Hematopoietic multipotent progenitor cell treated with erythropoietin and hydrocortisone succinate and interleukin-3 and kit ligand, for 8 days (in vitro differentiated cells): ENCODE measurements at places on chromosomes 1 and 21.
A peak's percentile ranks its signal among the peaks of the same experiment; 100 is the strongest.

DNA sequence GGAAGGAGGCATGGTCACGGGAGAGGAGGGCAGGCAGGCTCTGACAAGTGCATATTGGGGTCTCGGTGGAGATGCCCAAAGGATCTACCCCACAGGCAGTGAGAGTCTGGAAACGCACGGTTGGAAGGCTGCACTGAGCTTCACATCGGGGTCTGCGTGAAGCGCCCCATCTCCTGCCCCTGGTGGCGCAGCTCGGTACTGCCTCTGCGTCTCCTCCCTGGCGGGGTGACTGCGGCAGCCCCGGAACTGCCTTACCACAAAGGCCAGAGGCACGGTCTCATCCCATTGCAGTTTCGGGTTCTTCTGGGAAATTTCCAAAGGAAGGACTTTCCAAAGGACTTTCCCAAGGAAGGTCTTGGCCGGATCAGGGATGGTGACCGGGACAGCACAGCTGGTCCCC is 69.2 kb upstream of the AJAP1 start:
- DNase-seq = peak; percentile 49

- peak; percentile 91 for DNase-seq
These were observed at the start of gene ACOT11 for GRCh38 chr1:54547601-54548388. Gene ACOT11 (plus strand): TSS chr1:54548228. CDS start chr1:54548310, 82 bp downstream.

DNA sequence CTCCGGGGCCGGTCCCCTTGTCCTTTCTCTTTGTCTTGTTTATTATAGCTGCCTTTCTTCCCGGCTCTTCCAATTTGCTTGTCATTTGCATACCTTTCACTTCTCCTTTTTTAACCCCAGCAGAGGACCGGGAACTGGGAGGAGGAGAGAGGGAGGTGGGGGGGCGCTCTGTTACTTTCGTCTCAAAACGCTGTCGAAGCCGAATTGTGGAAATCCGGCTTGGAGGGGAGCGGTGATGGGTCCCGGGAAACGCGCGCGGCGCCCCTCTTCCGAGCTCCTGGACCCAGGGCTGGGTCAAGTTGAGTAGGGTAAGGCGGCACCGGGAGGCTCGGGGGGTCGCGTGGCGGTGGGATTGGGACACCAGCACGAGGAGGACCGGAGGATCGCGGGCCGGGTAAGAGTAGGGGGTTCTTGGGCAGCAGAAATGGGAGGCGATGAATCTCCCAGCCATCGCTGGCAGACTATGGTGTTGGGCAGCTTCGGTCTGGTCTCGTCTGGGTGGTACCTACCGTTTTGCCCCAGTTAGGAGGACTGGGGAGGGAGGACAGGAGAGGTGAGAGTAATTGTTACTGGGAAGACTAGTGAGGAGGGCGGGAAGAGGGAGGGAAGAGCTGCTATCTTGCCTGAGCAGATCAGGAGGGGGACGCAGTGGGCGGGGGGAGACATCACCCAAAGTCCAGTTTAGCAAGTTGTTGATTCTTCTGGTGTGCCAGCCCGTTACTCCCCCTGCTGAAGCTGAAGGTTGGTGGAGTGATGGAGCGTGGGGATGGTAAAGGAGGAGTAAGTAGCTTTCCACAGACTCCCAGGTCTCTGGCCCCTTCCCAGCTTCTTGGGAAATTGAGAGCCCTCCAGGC is 1.5 kb downstream of the PROX1 start:
- no peak for DNase-seq

DNA sequence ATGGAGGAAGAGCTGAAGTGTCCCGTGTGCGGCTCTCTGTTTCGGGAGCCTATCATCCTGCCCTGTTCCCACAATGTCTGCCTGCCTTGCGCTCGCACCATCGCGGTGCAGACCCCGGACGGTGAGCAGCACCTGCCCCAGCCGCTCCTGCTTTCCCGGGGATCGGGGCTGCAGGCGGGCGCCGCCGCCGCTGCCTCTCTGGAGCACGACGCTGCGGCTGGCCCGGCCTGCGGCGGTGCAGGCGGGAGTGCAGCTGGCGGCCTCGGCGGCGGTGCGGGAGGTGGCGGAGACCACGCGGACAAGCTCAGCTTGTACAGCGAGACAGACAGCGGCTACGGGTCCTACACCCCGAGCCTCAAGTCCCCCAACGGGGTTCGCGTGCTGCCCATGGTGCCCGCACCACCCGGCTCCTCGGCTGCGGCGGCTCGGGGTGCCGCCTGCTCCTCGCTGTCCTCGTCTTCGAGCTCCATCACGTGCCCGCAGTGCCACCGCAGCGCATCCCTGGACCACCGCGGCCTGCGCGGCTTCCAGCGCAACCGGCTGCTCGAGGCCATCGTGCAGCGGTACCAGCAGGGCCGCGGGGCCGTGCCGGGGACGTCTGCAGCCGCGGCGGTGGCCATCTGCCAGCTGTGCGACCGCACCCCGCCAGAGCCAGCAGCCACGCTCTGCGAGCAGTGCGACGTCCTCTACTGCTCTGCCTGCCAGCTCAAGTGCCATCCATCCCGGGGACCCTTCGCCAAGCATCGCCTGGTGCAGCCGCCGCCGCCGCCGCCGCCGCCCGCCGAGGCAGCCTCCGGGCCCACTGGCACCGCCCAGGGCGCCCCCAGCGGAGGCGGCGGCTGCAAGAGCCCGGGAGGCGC is 1.3 kb downstream of the TRIM67 start:
- DNase-seq = no peak

- no peak for DNase-seq
These were observed 95.3 kb downstream of the ADARB1 start for GRCh38 chr21:45169682-45170081.

DNA sequence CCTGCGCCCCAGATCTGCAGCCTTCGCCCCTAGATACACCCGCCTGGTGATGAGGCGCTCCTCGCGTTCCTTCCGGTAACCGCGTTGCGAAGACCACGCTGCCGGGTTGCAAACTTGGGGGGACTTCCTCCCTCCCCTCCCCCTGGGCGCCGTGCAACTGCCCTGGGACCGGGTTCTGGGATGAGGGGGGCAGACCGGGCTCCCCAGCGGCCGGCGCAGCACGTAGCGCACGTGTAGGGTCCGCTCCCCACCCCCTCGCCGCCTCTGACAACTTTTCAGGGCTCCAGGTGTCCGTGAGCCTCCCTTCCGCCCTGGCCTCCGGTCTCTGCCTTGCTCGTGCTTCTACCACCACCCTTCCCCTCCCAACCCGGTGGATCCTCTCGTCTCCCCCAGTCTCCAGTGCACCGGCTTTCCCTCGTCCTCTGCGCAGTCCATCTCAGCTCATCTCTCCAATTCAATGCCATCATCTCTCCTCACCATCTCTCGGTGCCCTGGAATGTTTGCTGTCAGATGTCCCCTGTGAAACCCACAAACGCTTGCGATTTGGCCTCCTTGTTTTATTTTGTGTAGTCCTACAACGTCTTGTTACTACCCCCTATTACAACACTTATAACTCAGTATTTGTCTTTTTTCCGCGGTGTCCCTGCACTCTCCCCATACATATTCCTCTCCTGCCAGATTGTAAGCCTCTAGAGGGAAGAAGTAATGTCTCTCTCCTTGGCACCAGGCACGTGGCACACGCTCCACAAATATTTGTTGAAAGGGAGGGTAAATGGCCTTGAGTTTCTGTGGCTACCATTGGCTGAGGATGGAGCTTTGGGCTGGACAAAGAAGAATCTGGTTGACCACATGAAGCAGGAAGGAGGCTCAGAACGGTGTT is 782 bp downstream of the PCAT6 start:
- DNase-seq = no peak
